ENCODE measurements at places on chromosomes 4 and X.

GRCh38 chrX:96722781-96723180 is 38.1 kb downstream of the DIAPH2 start:
- no peak for DNase-seq

DNA sequence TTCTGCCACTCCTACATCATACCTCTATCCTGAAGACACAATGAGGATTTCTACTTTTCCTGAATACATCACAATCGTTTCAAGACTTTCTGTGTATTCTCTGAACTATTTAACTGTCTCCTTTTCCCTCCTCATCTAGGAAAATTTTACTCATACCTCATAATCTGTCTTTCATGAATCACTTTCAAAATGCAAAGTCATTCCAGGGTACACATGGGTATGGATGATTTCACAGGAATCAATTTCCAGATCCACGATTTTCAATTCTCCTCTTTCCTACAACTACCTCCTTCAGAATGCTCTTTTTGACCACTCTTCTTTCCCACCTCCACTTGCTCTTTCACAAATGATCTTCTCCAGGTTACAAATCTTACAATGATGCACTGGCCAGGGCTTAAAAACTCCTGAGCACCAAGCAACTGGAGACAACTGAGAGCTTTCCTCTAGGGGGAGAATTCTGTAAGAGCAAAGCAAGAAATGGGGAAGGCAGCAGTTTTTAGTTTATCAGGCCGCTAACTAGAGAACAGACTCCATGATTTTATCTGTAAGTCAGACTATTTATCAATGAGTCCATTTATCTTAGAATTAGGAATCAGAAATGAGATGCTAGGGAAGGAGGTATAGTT is 116.4 kb downstream of the PPP3CA start:
- DNase-seq, result no peak

GRCh38 chr4:182925298-182925757 is 8.1 kb upstream of the DCTD start:
- DNase-seq, result peak; percentile 64

DNA sequence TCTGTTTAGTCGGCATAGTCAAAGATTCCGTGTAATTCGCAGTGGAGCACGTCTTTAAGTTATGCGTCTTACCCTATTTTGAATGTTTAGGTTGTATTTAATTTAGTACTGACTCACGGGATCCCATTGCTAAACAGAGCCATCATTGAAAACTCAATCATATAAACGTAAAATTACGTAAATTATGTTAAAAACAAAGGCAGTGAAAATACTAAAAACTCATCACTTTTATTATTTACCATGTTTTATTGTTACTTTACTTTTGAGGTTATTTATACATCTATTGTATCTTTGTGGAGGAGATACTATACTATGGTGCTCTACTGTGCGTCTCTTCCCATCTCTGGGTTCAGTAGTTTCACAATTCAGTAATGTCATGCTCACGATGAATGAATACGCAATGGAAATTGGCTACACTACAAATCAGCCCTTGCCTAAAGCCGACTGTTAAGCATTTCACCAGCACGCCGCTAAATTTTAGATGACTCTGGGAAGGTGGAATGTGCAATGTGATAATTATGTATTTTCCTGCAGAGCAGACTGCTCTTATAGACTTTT is 944 bp downstream of the FUNDC2 start:
- peak; percentile 39 for DNase-seq

DNA sequence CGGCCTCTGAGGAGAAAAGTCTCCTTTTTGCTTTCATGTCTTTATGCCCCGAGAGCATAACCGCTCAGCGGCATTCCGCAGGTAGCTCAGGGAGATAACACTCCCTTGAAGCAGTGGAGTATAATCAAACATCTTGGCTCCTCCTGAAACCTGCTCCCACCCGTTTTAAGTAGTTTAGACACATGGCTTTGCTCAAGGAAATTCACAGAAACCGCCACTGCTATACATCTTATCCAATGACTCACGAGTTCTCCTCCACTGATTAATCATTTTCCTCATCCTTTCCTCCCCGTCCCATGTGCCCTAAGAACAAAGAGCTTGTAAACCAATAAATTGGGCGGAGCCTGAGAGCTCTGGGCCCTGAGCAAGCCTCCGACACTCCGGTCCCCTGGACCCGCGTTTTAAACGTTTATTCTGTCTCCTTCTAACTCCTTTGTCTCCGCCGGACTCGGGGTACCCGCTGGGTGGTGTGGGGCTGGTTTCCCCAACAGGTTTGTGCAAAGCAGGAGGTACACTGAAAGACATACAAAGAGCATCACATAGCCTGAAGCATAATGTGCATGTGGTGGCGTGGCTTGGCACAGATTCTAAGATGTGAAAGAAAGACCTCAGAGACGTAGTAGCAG is 401.2 kb downstream of the TLL1 start:
- DNase-seq, result no peak

- no peak for DNase-seq
Measured at GRCh38 chrX:32448945-32449344, 762.4 kb downstream of the DMD start.

DNA sequence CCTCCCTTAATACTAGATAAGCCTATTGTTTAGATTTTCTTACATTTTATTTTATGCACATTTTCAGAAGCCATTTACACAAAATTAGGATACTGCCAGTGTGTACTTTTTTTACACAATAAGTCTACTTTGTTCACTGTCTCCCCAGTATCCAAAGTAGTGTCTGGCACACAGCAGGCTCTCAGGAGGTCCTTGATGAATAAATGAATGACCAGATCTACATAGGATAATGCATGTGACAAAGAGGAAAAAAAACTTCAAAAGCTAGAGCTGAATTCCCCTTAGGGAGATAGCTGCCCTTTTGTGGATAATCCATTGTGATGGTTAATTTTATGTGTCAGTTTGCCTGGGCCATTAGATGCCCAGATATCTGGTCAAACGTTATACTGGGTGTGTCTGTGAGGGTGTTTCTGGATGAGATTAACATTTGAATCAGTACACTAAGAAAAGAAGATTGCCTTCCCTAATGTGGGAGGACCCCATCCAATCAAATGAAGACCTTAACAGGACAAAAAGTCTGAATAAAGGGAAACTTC is 61.6 kb downstream of the QDPR start:
- DNase-seq, result no peak

DNA sequence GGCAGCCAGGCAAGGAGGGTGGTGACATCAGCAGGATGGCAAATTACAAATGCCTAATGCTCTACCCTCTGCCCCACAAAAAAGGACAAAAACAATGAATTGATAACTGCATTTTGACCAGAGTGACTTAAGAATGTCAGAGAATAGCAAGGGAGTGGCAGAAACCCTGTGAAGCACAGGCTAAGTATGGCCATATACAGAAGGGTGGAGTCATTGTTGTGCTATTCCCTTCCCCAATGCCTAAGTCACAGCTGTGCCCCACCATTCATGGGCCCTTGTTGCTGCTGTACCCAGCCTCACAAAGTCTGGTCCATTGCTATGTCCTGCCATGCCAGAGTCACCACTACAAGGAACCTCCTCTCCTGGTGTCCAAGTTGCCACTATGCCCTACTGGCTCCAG is 123.1 kb downstream of the NEK1 start:
- no peak for DNase-seq
